AG04450 (cell line): ENCODE measurements at places on chromosomes 12 and 14.

- no peak for DNase-seq
These were observed at the start of gene TGM1 for GRCh38 chr14:24262821-24263733. TSS of gene TGM1 (minus strand) at chr14:24263177. CDS start at chr14:24262352, 825 bp downstream.

- DNase-seq: no peak
These were observed 26.9 kb downstream of the ZDHHC17 start for GRCh38 chr12:76790564-76791552.

DNA sequence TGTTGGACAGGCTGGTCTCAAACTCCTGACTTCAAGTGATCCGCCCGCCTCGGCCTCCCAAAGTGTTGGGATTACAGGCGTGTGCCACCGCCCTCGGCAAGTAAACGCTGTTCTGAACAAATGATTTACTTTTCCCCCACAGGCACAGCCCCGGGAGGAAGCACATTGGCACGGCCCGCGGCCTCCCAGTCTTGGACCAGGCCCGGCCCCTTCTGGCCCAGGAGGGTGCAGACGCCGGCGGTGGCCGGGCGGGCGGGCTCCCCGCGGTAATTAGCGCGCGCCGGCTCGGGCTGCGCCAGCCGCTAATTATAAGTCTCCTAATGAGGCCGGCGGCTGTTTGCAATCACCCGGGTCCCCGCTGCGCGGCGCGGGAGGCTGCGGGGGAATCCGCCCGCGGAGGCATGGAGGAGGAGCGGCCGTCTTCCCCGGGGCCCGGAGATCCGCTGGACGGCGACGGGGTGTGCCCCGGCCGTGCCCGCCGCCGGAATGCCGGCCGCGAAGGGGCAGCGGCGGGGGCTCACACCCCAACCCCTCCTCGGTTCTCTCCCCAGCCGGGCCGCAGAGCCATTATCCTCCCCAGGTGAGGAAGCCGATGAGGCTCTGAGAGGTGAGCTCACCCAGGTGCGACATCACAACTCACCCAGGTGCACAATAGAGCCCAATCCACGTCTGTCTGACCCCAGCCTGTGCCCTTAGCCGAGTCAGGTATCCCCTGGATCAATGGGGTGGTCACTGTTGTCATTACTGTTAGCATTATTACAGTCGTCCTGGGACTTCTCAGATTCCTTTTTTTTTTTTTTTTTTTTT, 3.3 kb upstream of the POP5 start:
- no peak for DNase-seq

- DNase-seq: no peak
These were observed 16.8 kb downstream of the GPATCH2L start for GRCh38 chr14:76168531-76168930.
